ENCODE measurements at places on chromosomes 12 and 14.

DNA sequence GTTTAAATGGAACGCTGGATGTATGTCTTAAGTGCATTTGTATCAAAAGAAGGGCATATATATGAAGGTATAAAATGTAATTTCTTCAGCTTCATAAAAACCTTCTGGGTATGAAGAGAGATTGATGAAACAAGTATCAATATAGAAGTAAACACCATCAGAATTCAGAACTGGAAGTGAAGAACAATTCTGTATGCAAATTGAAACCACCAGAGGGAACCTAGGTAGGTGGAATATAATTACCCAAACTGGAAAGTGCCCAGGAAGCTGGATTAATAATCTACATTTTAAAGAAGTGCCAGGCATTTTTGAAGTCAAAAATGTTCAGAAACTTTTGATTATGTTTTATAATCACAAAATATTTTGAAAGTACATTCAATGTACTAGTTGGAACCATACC, 336.2 kb upstream of the GARIN6 start:
- no peak for DNase-seq

DNA sequence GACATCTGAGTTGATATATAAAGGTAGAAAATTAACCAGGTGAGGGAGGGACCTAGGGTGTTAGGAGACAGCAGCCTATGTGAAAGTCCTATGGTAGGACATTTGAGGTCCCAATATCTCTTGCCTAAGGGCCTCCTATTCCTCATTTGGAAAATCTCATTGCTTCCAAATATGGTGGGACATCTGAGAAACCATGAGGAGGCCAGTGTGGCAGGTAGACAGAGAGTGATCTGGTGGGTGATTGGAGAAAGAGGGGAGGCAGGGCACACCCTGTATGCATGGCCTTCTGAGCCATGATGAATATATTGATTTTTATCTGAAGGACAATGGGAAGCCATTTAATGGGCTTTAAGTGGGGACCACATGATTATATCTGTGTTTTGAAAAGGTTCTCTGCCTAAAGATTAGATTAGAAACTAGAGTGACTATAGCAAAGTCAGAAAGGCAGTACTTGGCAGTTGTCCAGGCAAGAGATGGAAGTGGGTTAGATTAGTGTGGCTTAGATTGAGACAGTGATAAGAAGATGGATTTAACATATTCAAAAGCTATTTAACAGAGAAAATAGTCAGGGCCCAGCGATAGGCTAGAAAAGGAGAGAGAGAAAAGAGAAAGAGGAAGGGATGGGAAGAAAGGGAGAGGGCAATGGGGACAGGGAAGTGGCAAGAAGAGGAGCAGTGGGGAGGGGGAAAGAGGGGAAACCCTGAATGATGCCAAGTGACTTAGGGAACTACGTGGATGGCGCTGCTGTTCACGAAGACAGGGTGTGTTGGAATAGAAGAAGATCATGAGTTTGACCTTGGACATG, 237.2 kb upstream of the SRRM4 start:
- DNase-seq, result peak; percentile 3

- peak; percentile 43 for DNase-seq
These were observed 458 bp downstream of the SSPN start for GRCh38 chr12:26195641-26196420.

DNA sequence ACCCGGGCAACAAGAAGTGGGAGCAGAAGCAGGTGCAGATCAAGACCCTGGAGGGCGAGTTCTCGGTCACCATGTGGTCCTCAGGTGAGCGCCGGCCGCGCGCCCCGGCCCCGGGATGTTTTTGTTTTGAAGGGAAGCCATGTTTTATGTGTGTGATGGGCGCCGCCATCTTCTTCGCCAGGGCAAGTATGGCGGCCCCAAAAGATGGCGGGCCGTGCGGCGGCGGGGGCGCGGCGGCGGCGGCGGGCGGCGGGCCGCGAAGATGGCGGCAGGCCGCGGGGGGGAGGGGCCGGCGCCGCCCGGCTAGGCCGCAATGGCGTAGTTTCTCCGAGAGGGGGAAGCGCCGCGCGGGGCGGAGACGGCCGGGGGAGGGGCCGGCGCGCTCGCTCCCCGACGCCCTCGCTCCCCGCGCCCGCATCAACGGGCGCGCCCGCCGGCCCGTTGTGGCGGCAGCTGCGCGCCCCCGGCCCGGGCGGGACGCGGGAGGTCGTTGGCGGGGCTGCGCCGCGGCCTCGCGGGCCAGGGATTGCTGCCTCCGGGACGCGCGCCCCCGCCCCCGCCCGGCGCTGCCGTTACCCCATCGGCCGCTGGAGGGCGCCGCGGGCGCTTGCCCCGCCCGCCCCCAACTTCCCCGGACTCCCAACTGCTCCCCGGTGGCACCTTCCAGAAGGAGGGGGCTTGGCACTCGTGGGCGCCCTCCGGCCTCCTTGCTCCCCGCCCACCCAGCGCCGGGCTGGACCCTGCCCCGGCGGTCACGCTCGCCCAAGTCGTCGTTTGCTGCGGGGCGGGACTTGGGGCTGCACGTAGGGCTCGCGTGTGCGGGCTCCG, 1.1 kb downstream of the YY1 start:
- peak; percentile 89 for DNase-seq

- DNase-seq, result peak; percentile 28
These were observed 27.4 kb downstream of the DNM1L start for GRCh38 chr12:32706335-32707024.

GRCh38 chr14:75487155-75487671, 35.1 kb upstream of the BATF start:
- no peak for DNase-seq

GRCh38 chr14:32560209-32560857, 231.2 kb downstream of the AKAP6 start:
- DNase-seq, result peak; percentile 78

- no peak for DNase-seq
These were observed 10.8 kb downstream of the ALDH2 start for GRCh38 chr12:111777345-111778045.

- DNase-seq, result no peak
These were observed 300.9 kb upstream of the SRRM4 start for GRCh38 chr12:118680356-118680963.

- no peak for DNase-seq
These were observed 93.0 kb downstream of the ACTN1 start for GRCh38 chr14:68886109-68886434.

- DNase-seq, result no peak
These were observed 353.6 kb upstream of the SFSWAP start for GRCh38 chr12:131357185-131357747.

DNA sequence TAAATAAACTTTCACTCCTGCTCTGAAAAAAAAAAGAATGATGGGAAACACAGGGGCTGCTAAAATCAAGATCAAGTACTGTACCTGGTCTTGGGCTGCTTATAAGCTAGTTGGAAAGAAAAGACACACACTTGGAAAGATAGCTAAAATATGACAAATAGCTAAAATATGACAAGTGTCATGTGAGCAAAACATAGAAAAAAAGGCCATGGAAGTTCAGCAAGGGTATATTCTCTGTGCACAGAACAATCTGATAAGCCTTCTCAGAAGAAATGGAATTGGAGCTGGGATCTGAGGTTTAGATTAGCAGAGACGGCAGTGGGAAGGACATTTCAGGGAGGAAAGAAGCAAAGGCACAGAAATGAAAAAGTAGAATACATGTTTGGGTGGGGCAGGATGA, 126.2 kb upstream of the PMCH start:
- DNase-seq, result no peak

DNA sequence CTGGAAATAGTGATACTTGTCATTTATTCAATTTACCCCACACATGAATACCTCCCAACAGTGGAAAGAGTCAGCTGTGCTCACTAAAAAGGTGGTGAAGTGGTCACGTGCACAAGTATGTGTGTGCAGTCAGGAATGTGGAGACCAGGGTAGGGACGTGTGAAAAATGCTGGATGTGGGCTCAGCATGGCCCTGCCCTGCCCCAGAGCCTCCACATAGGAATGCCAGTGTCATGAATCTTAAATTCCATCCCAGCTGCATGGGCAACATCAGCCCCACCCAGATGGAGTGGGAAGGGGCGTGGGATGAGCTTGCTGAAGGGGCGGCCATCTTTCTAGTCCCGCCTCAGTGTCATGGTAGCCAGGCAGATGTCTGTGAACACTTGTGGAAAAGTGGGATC, 87.7 kb downstream of the C12orf75 start:
- DNase-seq, result no peak

GRCh38 chr14:94654071-94654861, 42.1 kb downstream of the SERPINA3 start:
- no peak for DNase-seq

- no peak for DNase-seq
These were observed 335.6 kb downstream of the SYT1 start for GRCh38 chr12:79200176-79200575.

DNA sequence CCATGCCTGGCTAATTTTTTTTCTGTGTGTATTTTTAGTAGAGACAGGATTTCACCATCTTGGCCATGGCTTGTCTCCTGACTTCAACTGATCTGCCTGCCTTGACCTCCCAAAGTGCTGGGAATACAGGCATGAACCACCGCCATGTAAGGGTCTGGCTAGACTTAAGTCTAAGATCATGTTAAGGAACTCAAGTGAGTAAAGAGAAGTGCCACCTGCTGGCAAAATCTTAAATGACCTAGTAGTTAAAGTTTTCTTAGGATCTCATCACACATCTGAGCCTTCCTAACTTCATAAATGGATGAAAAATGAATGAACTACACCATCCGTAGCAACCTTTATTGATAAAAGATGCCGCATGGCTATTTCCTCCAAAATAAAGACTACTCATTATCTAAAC, 1.7 kb upstream of the C12orf56 start:
- DNase-seq, result peak; percentile 69

DNA sequence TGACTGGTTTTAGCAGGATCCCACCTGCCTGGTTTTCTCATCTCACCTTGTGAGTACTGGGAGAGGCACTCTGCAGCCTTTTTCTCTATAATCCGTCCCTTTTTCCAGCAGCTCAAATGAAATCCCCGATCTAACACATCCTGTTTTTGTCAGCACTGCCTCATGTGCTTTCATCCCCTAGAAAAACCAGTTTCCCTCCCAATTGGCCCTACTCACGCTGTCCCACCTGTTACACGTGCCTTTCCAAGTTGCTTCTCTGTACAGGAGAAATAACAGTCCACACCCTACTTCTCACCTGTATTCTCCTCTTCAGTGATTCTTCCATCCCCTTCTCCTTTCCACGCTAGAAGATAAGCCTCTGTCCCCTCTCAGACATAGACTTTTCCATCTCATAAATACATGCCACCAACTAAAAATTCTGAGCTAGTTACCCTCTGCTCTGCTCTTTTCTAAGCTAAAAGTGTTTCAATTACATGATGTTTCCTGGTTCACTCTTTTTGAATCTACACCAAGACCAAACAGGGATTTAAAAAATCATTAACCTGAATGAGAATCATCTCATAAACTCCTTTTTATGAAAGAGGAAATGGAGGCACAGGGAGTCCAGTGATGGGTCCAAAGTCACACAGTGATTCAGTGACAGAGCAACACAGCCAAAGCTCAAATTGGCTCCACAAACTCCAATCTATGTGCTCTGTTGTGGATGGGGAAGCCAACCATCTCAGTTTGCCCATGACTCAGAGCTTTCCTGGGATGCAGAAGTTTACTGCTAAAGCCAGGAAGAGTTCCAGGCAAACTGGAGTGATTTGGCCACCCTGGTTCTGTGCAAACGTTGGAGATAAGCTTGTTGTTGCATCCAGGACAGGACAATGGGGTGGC, 240.0 kb upstream of the TMEM132C start:
- DNase-seq, result no peak

- no peak for DNase-seq
These were observed 4.0 kb upstream of the SLC22A17 start for GRCh38 chr14:23356662-23357061.

- peak; percentile 9 for DNase-seq
These were observed 9.0 kb upstream of the MLEC start for GRCh38 chr12:120677765-120678473.

DNA sequence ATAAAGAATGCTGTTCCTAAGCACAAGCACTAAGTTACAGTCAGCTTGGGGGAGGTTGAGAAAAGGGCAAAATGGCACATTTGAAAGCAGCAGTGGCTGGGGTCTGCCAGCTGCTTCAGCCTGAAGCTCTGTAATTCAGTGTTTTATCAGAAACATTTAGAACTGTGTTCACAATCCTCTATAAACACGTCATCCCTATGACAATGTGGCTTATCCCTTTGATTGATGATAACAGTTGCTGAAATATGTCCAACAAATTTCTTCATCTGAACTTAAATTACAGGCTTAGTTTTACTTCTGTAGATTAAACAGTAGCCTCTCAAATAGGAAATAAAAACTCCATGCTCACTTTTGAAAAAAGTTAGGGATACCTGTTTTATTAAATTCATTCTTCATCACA, 108.8 kb downstream of the VEZT start:
- no peak for DNase-seq

DNA sequence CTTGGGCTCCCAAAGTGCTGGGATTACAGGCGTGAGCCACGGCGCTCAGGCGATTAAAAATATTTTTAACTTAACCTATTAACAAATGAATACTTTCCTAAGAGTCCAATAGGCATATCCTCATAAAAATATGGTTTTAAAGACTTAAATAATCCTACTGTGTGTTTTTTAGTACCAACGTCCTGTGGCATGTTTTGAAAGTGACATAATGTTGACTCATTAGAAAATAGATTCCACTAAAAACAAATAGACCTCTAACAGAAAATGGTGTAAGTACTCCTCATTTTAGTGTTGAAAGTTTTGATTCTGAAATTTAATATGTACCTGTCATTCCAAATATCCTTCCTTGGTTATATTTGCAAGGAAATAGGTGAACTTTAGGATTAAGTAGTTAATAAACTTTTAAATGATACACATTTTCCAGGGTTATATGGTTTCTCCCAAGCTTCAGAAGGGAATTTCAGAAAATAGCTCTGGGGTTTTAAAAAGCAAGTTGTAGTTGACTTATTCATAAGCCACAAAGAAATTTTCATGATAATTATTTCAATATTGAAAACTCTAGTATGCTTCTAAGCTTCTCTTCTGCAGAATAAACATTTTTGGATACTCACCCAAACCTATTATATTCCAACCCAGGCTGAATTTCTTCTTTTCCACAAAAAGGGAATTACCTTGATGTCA, 12.1 kb upstream of the LUM start:
- DNase-seq, result no peak

DNA sequence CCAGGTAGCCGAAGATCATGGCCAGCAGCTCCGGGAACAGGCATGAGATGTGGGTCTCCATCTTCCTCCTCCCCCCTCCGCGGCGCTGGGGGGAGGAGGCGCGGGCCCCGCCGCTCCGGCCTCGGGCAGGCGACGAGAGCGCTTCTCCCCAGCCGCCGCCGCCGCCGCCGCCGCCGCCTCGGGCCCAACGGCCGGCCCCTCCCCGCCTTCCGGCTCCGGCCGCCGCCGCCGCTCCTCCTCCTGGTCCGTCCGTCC, 448 bp downstream of the FBXL14 start:
- DNase-seq, result no peak

DNA sequence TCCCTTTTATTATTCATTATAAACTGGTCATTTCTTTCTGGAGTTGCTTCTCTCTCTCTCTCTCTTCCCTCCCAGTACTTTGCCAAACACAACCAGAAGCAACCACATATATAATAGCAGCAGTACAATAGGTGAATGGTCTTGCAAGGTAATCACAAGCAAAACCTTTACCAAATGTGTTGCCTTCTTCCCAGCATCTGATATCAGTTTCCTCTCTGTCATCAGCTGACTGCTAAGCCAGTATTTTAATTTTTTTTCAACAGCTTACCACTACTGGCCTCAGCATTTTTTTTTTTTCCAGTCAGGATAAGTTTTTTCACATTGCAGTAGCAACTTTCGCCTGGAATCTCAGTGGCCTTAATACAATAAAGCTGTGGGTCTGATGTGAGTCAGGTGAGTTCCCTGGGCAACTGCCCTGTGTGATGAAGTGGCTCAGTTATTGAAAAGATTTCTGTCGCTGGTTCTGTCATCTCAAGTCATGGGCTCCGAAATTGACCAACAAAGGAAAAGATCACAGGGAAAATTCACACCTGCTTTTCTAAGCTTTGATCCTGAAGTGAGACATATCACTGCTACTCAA, 282.5 kb upstream of the AMIGO2 start:
- DNase-seq, result no peak
